ENCODE measurements at places on chromosomes 3 and 15.

- DNase-seq: no peak
These were observed 33.7 kb downstream of the THRB start for GRCh38 chr3:24460974-24461373.

- no peak for DNase-seq
These were observed 748.3 kb upstream of the NECTIN3 start for GRCh38 chr3:110323349-110323748.

- no peak for DNase-seq
These were observed 149.7 kb upstream of the CDIN1 start for GRCh38 chr15:36429707-36430106.

- no peak for DNase-seq
These were observed 297.0 kb upstream of the EPHA3 start for GRCh38 chr3:88810455-88810854.

- DNase-seq: peak; percentile 64
These were observed 255.3 kb upstream of the IL12A start for GRCh38 chr3:159733194-159733860.

- DNase-seq: no peak
These were observed 911 bp downstream of the CCRL2 start for GRCh38 chr3:46407970-46408369.

DNA sequence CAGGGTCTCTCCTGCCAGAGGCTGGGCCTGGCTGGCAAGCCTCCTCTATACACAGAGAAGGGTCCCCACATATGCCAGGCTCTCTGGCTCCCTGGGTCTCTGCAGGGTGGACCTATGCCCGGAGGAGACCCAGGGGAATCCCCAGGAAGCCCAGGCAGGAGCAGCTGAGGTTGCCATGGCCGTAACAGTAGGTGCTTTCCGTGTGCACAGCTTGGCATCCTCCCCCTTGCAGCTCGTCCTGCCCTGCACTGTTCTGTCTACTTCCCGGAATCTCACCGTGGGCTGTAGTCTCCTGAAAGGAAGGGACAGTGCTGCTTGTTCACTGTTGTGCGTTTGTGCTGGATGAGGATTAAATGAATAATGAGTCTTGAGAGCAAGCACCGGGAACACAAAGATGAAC, 47.8 kb downstream of the DAPK2 start:
- no peak for DNase-seq

GRCh38 chr3:98812851-98813374, 49.8 kb downstream of the ST3GAL6 start:
- peak; percentile 50 for DNase-seq

GRCh38 chr3:151393941-151394340, 9.4 kb upstream of the P2RY12 start:
- DNase-seq: no peak

GRCh38 chr15:58926823-58927222, 6.7 kb downstream of the SLTM start:
- DNase-seq: no peak

DNA sequence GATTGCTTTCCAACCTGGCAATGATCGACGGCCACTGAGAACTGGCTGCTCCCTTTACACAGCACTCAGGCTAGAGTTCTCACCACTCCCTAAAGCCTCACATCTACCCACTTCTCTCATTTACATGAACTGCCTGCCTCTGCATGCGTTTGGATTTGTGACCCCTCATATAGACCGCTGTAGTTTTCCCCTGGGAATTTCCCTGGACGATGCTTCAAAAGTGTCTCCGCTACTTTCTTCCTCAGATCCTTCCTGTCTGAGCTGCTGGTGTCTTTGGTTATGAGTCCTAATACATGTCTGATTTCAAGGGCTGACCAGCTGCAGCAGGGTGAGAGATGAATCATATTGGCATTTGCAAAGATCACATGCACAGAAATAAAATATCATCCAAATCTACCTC, 116.7 kb upstream of the ETV5 start:
- no peak for DNase-seq

DNA sequence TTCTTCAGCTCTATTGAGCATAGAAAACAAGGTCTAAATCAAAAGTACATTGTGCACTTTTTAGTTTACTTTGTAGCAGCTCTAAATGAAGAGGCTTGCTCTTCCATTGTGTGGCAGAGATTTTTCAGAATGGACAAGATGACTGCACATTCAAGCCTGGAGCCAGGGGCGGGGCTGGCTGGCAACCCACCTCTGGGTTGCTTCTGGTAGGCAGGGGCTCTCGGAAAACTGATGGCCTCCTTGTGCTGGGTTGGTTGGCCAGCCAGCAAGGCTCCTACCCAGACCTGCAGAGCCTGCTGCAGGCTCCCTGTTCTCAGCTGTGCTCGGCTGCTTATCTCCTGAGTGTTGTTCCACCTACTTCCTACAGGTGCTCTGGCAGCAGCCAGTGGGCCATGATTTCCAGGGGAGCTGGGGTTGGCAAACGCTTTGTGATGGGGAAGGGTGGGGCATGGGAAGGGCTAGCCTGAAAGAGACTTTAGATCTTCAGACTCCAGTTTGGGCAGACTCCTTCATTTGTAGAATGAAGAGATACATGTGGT, 8.8 kb downstream of the BSN start:
- no peak for DNase-seq

DNA sequence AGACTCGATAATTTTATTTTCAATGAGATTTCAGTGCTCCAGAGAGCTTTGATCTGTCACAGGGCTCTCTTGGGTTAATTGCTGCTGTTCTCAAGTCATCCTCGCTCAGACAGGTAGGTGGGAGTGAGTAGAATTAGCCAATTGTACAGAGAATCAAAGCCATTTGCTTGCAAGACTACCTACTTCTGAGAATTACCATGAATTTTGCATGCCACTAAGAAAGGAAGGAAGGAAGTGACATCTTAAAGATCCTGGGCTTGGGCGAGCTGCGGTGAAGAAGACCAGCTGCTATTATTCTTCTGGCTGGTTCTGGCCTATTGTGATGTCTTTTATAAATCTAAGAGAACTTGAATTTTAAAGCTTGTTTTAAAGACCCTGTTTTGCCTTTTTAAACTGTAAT, 154.1 kb upstream of the LPP start:
- no peak for DNase-seq

DNA sequence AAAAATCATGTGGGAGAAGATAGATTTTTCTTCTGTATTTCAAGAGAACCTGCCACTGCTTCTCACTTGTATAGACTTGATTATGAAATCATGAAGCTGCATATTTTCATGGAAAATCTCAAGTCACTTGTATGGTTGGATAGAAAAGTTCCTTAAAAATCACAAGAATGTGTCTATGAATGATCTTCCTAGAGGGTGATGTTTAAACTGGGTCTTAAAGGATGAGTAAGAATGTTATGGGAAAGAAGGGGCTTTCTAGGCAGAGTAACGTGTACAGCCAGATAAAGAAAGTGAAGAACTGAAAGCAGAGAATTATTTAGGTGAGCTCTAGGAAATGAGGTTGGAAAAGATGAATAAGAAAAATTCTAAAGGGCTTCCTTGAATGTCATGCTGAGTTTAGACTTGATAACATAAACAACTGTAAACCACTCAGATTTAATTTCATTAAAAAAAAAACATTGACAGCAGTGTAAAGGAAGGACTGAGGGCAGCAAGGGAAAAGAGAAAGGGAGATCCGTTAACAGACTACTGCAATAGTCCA, 5.0 kb downstream of the CD47 start:
- no peak for DNase-seq

DNA sequence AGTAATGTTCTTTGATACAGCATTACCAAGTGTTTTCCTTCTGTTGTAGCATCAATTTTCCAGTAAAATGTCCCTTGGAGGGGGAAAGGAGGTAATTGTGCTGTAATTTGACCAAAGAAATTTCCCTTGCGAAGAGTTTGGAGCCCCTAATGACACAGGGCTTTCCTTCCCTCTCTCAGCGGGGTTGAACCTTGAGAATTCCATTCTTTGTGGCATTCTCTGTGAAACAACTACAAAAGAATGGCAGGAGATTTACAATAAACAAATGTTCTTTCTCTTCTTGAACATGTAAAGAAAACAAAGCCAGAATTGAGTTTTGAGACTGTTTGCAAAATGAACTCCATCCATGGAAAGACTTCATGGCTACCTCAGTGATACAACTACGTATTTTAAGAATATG, 53.4 kb downstream of the SIDT1 start:
- no peak for DNase-seq

DNA sequence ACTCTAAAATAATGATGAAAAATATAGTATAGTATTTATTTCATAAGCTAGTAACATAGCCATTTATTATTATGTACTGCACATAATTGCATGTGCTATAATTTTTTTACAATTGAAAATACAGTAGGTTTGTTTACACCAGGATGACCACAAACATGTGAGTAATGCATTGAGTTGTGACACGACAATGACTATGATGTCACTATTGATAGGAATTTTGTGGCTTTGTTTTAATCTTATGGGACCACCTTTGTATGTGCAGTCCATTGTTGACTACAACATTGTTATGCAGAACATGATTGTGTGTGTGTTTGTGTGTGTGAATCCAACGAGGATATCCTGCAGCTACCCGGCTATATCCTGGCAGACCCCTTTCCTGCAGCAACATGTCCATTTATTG, 372.2 kb upstream of the MCTP2 start:
- no peak for DNase-seq

- no peak for DNase-seq
These were observed 33.7 kb upstream of the MAGEF1 start for GRCh38 chr3:184745526-184745925.

GRCh38 chr15:85137489-85138168, 156.0 kb downstream of the PDE8A start:
- no peak for DNase-seq

DNA sequence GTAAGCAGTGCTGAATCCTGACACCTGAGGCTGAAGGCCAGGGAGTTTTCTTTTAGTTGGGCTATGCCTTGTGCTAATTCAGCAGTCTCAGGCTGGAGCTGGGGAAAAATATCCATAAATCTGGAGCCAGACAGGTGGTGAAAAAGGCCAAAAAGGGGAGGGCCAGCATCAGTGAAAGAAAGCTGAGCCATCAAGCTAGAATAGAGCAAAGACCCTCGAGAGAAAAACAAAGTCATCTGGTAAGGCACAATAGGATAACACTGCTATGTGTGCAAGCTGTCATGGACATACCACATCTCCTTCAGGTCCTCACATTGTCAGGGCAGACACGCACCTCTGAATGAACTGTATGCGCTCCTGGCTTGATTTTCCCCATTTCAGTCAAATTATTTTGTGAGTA, 687.9 kb downstream of the SQOR start:
- DNase-seq: no peak

- DNase-seq: peak; percentile 92
These were observed 790 bp downstream of the DUT start for GRCh38 chr15:48331796-48332641.

GRCh38 chr15:79066391-79067071, 24.0 kb downstream of the RASGRF1 start:
- no peak for DNase-seq

GRCh38 chr3:178583963-178584575, 47.8 kb downstream of the KCNMB2 start:
- no peak for DNase-seq
